ENCODE measurements at places on chromosomes 5 and 9.

DNA sequence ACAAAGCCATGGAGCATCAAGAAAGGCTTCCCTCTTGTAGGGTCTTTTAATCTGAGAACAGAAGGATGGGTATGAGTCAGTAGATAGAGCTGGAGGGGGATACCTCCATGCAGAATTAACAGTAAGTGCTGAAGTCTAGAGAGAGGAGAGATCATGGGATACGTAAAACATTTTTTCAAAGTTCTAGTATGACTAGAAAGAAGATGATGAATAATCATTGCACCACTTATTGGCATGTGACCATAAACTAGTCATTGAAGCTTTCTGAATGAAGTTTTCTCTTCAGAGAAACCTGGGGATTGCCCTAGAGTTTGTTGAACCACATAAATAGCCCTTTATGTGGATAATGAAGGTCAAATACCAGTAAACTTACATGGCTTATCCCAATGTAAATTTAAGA lies 48.6 kb upstream of the PTPRD start:
- no peak for DNase-seq

DNA sequence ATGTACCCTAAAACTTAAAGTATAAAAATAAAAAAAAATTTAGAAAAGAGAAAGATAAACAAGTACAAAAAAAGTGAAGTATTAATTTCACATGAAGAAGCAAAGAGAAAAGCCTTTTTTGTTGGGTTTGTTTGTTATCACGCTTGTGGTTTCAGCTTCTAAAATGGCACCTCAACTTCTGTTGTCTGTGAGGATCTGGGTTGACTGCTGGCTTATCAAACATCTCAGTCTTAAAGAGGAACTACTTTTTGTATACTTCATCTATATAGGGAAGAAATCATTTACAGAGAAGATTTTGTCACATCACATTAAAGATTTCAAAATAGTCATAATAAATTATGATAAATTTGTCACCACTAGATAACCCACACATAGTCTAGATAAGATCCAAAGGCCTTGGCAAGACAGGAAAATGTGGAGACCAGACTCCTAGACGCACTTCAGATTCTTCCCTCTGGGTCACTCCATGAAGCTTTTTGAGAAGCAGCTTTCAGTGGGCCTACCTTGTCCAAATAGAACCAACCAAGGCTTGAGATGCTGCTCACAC lies 8.8 kb upstream of the ADGRV1 start:
- DNase-seq = no peak

DNA sequence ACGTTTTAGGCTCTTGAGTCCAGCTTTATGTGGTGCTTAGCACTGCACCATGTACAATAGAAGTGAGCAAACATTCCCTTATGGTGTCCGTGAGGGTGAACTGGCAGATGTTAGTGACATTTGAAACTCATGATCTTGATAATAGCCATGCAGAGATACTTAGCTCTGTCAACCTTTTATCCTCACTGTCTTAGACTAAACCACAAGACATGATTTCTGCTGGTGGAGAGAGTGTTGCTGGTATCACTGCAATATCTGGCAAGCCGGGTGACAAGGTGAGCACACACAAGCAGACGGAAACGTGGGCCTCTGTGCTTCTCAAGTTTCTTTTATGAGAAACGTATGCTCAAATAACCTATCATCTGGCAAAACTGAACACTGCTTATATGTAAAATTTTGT lies 68.4 kb downstream of the CAST start:
- no peak for DNase-seq

- DNase-seq = no peak
Observed at GRCh38 chr5:160363211-160363610, 7.2 kb downstream of the C1QTNF2 start.

GRCh38 chr5:145189746-145190145 lies 645.4 kb downstream of the PRELID2 start:
- DNase-seq = no peak

- DNase-seq = no peak
Observed at GRCh38 chr5:135105105-135105484, 71.1 kb upstream of the PITX1 start.

- DNase-seq = no peak
Observed at GRCh38 chr9:110072597-110073355, 135.2 kb downstream of the C9orf152 start.

DNA sequence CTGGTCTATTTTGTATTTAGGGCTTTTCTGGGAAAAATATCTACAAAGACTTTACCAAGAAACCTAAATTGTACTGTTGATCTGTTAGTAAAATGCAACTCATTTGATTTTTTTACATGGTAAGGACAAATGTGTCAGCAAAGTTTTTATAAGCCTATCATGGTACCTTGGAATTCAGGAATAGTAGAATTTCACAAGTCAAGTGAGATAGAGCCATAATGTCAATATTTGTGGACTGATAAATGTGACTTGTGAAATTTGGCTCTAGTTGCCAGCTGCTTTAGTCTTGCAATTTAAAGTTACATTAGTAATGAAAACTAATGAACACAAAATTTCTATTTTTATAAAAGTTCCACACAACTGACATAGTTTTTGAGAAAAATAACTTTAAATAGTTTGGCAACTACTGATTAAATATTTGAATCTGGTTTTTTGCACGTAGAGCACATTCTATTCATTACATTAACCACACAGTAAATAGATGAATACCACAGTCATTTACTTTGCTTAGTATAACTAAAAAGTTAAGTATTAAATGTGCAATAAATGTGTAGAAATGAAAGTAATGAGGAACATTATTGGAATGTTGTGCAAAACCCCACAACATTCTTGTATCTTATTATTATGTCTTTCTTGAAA lies 41.2 kb upstream of the RIOK2 start:
- no peak for DNase-seq
